ENCODE measurements at places on chromosomes 11 and 22.

DNA sequence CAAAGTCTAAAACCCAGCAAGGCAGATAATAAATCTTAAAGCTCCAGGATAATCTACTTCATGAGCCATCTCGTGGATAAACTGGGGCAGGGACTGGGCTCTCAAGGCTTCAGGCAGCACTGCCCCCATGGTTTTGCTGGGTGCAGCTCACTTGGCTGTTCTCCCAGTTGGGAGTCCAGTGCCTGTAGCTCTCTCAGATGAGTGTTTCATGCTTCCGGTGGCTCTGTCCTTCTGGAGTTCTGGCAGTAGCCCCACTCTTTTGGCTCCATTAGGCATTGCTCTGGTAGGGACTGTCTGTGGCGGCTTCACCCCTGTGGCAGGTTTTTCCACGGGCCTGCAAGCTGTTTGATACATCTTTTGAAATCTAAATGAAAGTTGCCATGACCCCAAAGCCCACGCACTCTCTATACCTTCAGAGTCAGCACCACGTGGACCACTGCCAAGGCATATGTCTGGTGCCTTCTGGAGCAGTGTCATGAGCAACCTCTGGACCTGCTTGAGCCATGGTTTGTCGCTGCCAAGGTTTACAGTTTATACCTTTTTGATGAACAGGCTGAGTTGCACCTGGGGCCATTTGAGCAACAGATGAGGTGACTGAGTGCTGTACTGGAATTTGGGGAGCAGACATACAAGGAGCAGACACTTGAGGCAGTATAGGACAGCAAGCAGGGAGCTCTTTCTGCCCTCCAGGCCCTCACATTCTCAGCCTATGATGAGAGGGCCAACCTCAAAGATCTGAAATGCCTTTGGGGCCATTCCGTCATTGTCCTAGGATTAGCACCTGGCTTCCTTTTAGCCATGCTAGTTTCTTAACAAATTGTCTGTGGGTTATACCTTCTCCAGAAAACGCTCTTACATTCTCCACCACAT, 48.6 kb downstream of the MTNR1B start:
- no peak for DNase-seq

DNA sequence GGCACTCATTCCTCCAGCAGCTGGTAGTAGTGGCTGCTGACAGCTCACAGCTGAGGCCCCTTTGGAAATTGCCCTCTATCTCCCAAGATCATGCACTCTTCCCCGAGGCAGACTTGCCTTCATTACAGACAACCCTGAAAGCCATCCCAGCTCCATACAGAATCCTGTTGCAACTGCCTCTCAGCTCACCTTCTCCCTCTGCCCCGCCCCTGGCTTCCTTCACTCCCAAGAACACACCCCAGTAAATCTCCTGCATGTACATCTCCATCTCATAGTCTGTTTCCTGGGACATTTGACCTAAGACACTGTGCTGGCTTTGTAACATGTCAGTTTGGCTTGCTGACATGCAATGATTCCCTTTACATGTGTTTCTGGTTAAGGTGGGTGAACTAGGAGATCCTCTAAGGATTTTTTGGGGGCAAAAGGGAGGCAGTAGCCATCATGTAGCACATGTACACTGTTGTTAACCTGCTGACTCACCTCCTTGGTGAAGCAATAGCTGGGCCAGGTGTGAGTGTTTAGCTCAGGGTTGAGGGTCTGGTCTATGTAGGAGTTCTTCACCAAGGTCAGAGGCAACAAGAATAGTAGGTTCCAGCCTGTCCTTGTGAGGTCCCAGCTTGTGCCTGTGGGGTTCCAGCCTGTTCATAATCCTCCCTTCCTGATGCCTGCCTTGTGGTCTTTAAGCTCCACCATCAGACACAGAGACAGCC, 179.6 kb downstream of the CSNK2A3 start:
- no peak for DNase-seq

DNA sequence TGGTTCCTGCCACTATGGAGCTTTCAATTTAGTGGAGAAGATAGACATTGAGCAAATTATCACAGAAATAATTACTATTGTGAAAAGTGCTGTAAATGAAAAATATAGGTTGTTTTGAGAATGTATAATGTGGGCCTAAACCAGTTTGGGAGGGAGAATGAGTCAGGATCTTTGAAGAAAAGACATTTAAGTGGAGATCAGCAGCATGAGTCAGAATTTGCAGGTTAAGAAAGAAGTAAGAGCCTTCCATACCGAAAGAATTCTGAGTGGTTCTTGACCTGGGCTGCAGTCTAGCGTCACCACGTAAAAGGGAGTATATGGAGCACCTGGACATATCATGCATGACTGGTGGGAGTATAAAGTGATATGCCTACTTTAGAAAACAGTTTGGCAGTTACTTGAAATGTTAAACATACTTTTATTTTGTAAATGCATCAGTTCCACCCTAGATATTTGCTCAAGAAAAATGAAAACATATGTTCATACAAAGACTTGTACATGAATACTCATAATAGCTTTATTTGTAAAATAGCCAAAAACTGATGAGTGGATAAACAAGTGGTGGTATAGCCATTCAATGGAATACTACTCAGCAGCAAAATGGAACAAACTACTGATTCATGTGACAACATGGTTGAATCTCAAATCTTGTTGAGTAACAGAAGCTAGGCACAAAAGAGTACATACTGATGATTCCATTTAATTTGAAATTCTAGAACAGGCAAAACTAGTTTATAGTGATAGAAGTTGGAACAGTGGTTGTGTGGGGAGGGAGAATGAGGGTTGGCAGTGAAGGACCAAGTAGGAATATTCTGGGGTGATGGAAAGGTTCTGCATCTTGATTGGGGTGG, 99.2 kb downstream of the STIM1 start:
- no peak for DNase-seq

DNA sequence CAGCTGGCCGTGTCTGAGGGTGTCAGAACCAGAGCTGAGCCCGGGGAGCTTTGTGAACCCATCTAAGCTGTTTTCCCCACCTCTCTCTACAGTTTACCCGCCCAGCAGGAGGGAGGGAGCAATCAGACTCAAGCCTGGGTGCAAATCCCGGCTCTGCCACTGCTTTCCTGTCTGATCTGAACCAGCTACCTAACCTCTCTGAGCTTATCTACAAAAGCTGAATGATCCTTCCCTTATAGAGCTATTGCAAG, 252 bp downstream of the APOL2 start:
- no peak for DNase-seq

- peak; percentile 49 for DNase-seq
Observed at GRCh38 chr11:119373921-119374631, 7.4 kb downstream of the USP2 start.

DNA sequence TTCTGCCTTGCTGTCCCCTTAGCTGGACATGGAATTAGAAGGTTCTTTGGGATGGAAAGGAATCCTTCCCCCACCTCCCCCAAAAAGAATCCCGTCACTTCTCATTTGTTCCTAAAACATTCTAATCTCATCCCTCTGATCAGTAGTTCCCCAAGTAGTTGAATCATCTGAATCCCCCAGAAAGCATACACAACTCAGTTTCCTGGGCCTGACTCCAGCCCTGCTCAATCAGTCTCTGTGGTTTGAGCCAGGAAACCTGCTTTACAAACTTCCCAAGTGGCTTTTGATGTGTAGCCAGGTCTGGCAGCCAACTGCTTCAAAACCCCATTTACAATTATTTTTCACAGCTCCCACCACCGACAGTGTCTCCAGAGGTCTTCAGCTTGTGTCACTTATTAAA, 20.2 kb downstream of the C22orf31 start:
- no peak for DNase-seq
